NCI-H1417 (cell line): ENCODE measurements at places on chromosomes 7 and 10.

DNA sequence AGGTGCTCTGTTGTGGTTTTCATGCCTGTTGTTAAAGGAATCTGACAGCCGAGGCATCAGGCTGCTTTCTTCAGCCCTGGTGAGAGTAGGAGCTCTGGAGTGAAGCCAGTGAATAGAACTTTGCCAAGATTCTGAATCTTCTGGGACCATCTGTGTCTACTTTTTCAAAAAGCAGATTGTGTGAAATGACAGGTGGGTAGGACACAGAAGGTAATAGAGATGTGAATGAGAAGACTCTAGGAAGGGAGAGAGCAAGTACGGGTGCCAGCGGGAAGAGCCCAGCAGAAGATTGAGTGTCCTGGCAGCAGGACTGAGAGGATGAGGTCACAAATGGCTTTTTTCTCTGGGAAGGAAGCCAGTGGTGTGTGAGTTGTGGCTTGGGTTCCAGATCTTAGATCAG, 429.2 kb downstream of the SDK1 start:
- no peak for DNase-seq

- DNase-seq = no peak
These were observed 180.0 kb upstream of the AHR start for GRCh38 chr7:17118412-17118811.

- no peak for DNase-seq
These were observed 59.5 kb downstream of the RGS10 start for GRCh38 chr10:119483001-119483400.

GRCh38 chr10:131703541-131703940, 197.3 kb upstream of the PPP2R2D start:
- no peak for DNase-seq

GRCh38 chr10:7471720-7472367, 61.0 kb upstream of the SFMBT2 start:
- DNase-seq = peak; percentile 30

DNA sequence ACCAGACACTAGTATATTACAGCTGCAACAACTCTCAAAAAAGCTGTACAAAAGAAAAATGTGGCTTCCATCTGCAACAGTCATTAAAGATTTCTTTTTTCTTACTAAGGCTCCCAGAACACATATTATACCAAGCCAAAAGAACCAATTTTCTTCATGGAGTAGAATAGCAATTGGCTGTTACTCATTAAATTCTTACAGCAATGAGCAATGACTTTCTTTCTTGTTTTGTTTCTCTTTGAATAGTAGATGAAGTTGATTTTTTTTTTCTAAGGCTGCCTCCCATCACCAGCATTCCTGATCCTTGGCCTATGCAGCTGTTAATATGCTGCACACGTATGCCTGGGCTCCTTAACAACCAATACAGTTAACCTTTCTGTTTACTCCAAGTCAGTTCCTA, 36.6 kb upstream of the SPOCK2 start:
- DNase-seq = no peak

- peak; percentile 59 for DNase-seq
These were observed 116.9 kb upstream of the ABI1 start for GRCh38 chr10:26977635-26978034.

DNA sequence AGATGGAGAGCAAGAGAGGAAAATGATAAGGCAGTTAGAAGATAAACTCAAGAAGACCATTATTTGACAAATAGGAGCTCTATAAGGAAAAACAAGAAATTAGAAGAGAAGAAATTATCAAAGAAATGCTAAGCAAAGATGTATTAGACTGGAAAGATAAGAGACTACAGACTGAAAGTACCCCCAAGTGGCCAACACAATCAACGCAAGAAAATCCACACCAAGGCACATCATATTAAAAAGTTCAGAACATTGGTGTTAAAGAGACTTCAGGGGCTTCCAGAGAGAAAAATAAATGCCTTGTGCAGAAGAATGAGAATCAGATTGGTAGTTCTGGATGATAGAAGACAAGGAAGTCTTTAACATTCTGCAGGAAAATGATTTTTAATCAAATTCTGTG, 46.0 kb downstream of the SH2D4B start:
- no peak for DNase-seq

DNA sequence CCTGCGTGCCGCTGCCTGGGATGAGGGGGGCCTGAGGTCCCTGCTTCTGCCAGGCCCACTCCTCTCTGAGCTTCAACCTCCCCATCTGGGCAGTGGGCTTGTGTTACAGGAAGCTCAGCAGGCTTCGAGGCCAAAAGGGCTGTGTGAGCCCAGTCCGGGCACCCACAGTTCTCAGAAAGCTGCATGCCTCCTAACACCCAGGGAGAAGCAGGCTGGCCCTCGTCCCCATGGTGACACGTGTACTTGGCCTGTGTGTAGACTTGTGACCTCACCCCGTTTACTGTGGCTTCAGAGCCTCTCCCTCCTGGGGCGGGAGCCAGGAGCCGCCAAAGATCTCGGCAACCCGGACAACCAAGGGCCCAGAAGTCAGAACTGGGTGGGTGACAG, 2.2 kb upstream of the GRIFIN start:
- DNase-seq = peak; percentile 70

DNA sequence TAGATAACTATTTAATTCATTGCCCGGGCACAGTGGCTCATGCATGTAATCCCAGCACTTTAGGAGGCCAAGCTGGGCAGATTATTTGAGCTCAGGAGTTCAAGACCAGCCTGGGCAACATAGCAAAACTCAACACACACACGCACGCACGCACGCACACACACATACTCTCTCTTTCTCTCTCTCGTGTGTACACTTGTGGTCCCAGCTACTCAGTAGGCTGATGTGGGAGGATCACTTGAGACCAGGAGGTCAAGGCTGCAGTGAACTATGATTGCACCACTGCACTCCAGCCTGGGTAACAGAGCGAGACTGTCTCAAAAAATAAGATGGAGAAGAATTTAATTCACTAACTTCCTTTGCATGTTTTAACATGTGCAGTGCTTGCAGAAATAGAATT, 38.1 kb downstream of the PTPN12 start:
- no peak for DNase-seq

DNA sequence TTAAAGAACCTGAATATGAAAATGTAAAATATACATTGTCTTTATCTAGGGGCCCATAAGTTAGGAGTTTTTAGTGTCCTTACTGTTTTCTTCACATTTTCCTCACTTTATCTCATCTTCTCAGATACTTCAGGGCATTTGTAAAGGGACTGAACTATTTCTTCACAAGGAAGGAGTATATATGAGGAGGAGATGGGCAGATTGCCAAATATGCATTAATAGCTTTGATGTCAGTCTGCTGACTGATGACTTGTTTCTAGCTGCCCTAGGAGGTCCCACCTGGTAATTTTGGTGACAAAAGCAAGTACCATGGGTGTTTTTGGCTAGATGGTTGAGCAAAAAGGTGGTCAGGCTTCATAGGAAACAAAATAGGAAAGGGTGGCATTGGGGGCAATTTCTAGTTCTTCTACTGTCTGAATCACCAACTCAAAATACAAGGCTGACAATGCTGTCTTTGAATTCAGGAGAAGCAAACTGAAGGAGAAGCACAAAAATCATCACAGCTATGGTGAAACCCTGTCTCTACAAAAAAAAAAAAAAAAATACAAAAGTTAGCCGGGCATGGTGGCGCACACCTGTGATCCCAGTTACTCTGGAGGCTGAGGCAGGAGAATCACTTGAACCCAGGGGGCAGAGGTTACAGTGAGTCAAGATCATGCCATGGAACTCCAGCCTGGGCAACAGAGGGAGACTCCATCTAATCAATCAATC, 10.4 kb upstream of the STRIP2 start:
- DNase-seq = peak; percentile 61

- DNase-seq = no peak
These were observed 28.9 kb downstream of the ADD3 start for GRCh38 chr10:110036640-110037039.

- peak; percentile 82 for DNase-seq
These were observed 745 bp downstream of the DAGLB start for GRCh38 chr7:6446838-6447580.

GRCh38 chr7:127711872-127712271, 59.9 kb downstream of the SND1 start:
- no peak for DNase-seq

DNA sequence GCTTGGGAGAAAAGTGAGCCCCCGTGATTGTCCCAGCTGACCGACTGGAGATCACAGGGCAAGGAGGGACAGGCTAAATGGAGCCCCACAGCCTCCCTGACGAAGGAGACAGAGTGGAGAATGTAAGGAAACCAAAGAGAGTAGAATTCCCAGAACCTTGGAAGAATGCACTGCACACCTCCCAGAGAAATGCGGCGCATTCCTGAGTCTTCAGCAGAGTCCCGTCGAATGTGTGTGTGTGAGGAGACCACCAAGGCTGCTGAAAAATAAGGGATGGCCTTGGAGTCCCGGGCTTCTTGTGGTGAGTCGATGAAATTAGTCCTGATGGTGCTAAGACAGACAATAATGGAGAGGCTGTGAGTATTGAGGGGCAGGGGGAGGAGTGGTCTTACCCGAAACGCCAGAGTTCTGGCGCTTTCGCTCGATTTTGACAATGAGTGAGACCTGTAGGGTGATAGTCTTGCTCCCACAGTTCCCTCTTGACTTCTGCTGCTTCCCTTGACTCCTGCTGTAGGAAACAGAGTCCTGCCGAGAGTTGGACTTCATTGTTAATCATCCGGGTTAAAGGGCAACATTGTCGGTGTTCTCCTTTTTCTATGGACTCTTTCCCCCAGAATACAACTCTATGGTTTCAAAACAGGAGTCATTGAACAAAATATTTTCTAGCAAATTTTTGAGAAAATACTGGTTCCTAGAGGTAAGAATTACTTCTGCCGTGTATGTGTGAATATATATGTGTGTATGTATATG, 103.2 kb downstream of the CNNM2 start:
- DNase-seq = no peak

GRCh38 chr7:69603937-69604494, 5.7 kb downstream of the AUTS2 start:
- DNase-seq = no peak

GRCh38 chr7:106959753-106960152, 84.8 kb upstream of the PRKAR2B start:
- DNase-seq = no peak

- no peak for DNase-seq
These were observed 151.8 kb downstream of the SFMBT2 start for GRCh38 chr10:7258948-7259523.

DNA sequence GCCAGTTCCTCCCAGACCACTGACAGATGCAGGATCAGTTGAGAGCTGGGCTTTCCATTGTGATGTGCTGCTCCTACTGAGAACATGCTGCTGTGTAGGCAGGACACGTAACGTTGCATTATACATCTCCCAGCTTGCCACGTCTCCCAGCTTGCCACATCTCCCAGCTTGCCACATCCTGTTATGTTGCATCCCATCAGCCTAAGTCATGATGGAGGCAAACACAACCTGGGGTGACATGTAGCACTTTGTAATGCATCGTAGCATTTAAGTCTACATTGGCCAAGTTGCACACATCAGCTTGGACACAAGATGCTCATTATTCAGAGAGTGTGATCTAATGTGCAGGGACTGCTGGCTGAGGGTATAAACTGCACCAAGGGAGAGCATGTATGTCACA, 73.3 kb upstream of the CHCHD3 start:
- DNase-seq = no peak

DNA sequence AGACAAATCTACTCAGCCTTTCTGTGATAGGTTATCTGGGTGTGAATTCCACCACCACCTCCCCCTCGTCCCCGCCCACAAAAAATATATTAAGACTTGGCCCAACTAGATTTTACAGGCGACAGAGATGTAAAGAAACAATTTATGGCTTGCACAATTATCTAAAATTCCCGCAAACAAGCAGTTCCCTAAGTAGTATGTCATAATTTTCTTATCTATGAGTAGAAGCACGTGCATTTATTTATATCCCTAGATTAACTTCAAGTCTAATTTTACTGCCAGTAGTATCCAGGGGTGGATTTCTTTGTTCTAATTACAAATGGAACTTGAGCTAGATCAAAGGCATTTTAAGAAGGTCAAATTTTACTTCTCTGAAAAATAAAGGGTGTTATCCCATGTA, 1.7 kb downstream of the TSPAN12 start:
- no peak for DNase-seq

DNA sequence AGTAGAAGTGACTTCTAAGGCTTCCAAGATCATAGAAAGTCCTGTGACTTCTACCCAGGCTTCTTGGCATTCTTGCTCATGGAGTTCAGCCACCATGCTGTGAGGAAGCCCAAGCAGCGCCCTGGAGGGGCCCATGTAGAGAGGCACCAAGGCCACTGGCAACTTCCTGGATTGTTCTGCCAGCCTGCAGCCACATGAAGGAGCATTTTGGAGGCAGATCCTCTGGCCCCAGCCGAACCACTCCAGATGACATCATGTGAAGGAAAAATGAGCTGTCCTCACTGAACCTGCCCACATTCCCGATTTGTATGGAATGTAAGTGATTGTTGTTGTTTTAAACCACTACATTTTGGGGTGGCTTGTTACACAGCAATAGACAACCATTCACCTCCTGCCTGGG, 51.5 kb upstream of the MNX1 start:
- no peak for DNase-seq
